Breast epithelium (tissue), 4 donors: ENCODE measurements at places on chromosomes 5 and 9. TPM values are rescaled to one million over a fixed set of nuclear protein-coding genes. Genes with fewer than 3 reads are reported as not detected.

ALDH1A1 gene
- 80.1 TPM for total RNA-seq

BRINP1 gene
- 27.5 TPM for total RNA-seq

MAN2A1 gene
- total RNA-seq = 63.3 TPM

MUSK gene
- total RNA-seq = not detected

NR2F1 gene
- 59.1 TPM for total RNA-seq

- H3K27me3 ChIP-seq = no peaks in the 10 kb centered on the region
- no peak for DNase-seq
- H3K36me3 ChIP-seq = no peaks in the 10 kb centered on the region
Measured at GRCh38 chr5:79109527-79110492, 1.8 kb upstream of the BHMT start.

- no peak overlapping the region for H3K4me3 ChIP-seq
- H3K36me3 ChIP-seq = no peaks in the 10 kb centered on the region
- no peak for DNase-seq
- H3K4me1 ChIP-seq = no peaks in the 10 kb centered on the region
Measured at GRCh38 chr5:154528005-154528594, 50.1 kb upstream of the HAND1 start.

DNA sequence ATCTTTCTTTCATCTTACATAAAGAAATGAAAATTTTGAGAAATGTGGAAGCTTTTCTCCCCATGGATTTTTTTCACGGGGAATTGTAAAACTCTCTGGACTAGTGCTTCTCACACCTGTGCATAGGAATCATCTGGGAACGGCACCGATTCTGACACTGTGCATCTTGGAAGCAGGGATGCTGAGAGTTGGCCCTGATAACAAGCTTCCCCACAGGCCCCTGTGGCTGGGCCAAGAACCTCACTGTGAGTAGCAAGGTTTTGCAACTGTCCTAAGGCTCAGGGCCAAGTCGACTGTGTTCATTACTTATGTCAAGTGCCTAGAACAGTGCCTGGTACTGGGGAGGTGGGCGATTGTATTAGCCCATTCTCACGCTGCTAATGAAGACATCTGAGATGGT lies 107.9 kb upstream of the ICE1 start:
- no peaks in the 10 kb centered on the region for H3K4me1 ChIP-seq
- H3K4me3 ChIP-seq = no peak overlapping the region
- no peaks in the 10 kb centered on the region for H3K27me3 ChIP-seq
- DNase-seq = no peak
- no peak overlapping the region for H3K27ac ChIP-seq

GRCh38 chr9:71582347-71582746 lies 186.0 kb downstream of the CEMIP2 start:
- no peaks in the 10 kb centered on the region for H3K4me1 ChIP-seq
- H3K27ac ChIP-seq = no peak overlapping the region
- no peaks in the 10 kb centered on the region for H3K36me3 ChIP-seq
- no peak overlapping the region for H3K4me3 ChIP-seq

- no peaks in the 10 kb centered on the region for H3K27me3 ChIP-seq
- H3K36me3 ChIP-seq = no peaks in the 10 kb centered on the region
- no peak for DNase-seq
- H3K27ac ChIP-seq = no peak overlapping the region
- H3K4me3 ChIP-seq = no peak overlapping the region
Measured at GRCh38 chr9:4923580-4924544, 61.2 kb upstream of the JAK2 start.

DNA sequence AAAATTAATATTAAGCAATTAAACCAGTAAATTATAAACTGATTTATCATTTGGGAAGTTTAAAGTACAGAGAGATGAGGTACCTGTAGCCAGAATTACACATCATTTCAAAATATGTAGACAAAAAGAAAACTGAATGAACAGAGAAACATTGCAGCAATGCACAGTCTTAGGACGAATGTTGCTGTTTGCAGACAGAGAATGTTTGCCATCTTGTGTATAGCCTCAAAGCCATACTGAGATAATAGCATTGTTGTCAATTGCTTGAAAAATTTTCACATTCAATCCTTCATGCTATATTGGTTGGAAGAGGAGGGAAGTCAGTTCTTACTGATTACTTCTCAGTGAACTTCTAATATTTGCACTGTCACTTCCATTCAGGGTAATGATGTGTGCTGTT lies 326.2 kb downstream of the PRR16 start:
- no peaks in the 10 kb centered on the region for H3K27me3 ChIP-seq
- no peak for DNase-seq
- no peaks in the 10 kb centered on the region for H3K4me1 ChIP-seq
- H3K4me3 ChIP-seq = no peak overlapping the region

DNA sequence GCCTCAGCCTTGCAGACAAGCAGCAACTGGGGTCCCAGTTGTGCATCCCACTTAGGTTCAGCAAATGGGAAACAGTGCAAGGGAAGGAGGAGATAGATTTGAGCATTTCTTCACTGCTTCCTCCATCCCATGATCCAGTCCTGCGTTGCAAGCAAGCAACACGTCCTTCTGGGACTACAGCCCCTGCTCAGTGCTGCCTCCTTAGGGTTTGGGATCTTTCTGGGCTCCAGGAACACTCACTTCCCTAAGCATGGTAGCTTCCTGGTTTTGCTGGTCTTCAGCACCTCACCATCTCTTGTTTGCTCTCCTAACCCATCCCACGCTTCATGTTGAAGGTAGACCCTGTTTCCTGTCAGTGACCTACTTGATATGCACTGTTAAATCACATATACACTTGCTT lies 444.7 kb downstream of the MED10 start:
- H3K36me3 ChIP-seq = no peaks in the 10 kb centered on the region
- DNase-seq = no peak
- no peak overlapping the region for H3K27ac ChIP-seq
- H3K4me1 ChIP-seq = no peaks in the 10 kb centered on the region
- no peak overlapping the region for H3K4me3 ChIP-seq

DNA sequence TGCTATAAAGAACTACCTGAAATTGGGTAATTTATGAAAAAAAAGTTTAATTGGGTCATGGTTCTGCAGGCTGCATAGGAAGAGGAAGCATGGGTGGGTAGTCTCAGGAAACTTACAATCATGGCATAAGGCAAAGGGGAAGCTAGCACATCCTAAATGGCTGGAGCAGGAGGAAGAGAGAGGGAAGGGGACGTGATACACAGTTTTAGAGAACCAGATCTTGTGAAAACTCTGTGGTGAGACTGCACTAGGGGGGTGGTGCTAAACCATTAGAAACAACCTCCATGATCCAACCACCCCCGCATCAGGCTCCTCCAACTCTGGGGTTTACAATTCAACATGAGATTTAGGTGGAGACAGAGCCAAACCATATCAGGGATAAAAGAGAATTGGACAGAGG lies 624.2 kb downstream of the PRR16 start:
- no peak for DNase-seq
- no peak overlapping the region for H3K27ac ChIP-seq
- no peaks in the 10 kb centered on the region for H3K27me3 ChIP-seq
- no peaks in the 10 kb centered on the region for H3K4me1 ChIP-seq
- H3K4me3 ChIP-seq = no peak overlapping the region
- H3K36me3 ChIP-seq = no peaks in the 10 kb centered on the region
